ENCODE measurements at places on chromosomes 4 and X.

DNA sequence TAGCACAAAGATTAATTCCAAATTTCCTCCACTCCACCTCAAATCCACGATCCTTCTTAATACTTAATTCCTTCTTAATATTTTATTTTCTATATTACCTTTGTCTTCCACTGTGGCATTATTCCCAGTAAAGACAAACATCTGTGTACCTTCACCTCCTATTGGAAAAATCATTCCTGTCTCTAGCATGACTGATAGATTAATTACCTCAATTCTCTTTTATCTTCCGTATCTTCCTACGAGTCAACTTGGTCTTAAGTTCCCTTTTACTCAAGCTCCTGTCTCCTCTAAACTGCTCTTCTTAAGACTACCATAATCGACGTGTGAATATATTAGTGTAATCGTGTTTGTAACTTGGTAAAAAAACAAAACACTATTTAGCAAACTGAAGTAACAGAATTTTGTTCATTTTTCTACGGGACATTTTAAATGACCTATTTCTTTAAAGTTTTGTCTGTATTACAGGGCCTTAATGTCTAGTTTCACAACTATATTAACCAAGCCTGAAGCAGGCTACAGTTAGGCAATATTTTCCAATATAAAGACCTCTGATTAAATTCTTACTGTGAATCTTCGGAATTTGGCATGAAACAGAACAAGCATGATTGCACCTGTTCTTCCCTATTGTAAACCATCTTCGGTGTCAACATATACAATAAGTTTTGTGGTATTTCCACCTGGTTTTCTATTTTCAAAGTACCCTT, 1.1 kb upstream of the USP38 start:
- DNase-seq = no peak

DNA sequence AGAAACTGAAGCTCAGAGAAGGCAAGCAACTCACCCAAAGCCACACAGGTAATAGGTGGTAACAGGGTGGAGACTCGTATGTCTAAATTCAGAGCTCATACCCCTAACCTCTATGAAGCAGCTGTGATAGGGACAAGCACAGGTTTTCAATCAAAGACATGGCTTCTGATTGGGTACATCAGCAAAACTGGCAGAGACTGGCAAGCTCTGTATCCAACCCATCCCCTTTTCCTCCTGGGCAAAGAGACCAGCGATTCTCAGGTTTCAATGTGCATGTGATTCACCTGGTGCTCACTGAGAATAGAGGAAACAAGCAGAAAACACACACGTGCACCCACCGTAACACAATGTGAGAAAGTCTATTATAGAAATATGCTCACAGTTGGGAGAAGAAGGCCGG, 153.0 kb downstream of the SMIM20 start:
- DNase-seq = peak; percentile 59

GRCh38 chrX:9757366-9757765, 8.3 kb downstream of the GPR143 start:
- DNase-seq = no peak

DNA sequence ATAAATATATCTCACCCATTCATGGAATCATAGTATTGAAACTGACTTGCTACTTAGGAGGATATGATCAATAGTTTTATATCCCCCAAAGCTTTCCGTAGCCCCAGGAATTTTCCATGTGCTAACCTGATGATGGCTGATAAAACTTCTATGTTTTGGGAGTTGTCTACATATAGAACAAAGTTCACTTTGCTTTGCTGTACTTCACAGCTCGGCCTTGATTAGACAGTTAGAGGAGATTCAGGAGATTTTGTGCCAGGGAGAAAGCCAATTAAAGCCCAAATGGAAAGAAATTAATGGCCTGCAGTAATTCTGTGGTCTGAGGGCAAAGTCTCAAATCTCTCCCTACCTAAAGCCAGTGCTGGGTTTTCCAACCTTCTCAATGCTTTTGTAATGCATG, 114.9 kb upstream of the SLC34A2 start:
- no peak for DNase-seq

DNA sequence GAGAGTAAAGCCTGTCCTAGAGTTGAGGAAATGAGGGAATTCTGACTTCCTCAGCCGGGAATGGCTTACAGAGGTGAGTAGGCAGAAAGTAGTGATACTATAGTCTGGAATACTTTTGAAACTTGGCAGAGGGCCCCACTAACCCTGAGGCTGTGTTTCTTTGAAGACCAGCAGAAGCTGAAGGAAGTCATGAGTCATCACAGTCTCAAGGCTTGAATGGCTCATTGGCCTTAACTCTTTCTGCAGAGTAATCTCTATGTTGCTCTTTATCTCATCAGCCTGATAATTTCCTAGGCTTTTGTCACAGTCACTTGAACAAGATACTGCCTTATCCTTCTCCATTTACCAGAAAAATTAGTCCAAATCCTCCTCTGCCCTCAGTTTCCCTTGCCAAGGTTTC, 80.8 kb downstream of the ANKRD50 start:
- peak; percentile 98 for DNase-seq

GRCh38 chrX:68936608-68937007, 107.8 kb downstream of the EFNB1 start:
- peak; percentile 90 for DNase-seq

- no peak for DNase-seq
These were observed 30.0 kb downstream of the RCHY1 start for GRCh38 chr4:75484190-75484589.
